Jurkat, Clone E6-1 (cell line): ENCODE measurements at places on chromosomes 13 and 19.

DNA sequence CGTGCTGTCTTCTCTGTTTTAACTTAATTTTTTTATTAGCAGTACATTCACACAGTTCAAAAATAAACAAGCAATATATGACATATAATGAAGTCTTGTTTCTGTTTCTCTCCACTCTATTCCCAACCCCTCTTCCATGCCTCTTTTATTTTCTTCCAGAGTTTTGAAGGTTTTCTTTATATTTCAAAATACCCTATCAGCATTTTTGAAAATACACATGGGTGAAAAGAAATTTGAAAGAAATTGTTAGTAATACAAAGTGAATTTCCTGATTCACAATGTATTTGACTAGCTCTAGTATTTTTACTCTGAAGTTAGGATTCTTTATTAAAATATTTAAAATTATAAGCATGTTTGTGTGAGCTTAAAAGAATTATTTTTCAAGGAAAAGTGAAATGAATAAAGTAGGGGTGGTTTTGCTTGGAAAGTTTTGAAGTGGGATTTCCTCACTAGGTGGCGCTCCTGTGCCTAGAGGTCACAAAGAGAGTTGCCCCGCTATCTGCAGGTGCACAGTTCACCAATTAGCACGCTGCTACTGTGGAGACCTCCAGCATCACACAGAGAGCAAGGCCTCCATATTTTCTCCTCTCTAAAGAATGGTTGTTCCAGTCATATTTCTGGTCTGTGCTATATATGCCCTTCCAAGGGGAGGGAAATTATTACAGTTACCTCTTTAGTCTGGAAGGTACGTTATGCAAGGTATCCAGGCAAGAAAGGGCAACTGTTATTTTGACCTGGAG, 37.6 kb downstream of the SOX21 start:
- DNase-seq = peak; percentile 61

DNA sequence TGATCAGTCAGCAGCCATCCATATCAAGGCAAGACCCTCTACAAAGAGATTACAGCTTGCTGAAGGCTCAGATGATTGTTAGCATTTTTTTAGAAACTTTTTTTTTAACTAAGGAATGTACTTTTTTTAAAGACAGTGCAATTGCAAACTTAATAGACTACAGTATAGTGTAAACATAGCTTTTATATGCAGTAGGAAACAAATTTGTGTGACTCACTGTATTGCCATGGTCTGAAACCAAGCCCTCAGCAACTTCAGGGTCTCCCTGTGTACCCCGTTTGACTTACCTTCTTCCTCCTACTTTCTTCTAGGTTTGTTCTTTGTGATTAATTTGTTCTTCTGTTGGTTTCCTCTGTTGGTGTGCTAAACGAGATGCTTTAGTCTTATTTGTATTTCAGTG, 93.0 kb upstream of the TEX29 start:
- DNase-seq = no peak

DNA sequence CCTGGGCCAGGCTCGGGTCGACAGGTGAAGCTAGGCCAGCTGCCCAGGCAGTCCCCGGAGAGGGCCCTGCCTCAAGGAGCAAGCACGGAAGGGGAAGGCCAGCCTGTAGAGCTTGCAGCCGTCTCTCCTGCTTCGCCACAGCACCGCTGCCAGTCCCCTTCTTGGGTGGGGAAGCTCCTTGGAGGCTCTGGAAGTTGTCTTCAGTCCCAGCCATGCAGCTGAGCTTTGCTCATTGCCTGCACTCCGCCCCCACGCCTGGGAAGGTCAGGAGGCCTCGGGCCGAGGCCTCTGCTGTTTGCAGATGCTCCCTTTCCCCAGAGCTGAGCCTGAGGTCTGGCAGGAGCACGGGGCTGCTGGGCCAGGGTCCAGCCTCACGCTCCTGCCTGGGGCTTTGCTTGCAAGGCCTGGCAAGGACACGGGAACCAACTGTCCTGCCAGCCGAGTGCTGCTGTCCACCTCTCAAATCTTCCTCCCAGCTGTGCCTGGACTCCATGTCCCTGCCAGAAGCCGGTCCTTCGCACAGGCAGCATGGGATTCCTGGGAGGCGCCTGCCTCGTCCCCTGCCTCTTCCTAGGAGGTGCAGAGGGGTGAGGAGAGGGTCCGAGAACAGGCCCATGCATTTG, 13.3 kb downstream of the PLEKHF1 start:
- DNase-seq = no peak

DNA sequence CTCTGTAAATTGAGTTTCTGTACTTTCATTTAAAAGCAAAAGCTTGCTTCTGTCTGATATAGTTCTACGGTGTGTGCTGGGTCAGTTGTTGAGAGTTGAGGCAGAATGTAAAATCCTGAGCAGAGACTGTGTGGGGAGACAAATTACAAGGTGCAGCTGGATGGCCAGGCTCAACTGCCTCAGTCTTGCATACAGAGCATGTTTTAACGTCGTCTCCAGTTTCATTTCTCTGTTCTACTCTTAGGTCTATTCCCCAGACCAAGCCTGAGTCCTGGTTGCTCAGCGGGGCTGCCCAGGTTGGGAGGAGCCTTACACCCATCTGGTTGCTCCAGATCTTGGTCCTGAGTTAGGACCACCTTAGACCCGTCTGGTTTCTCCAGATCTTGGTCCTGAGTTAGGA, 54.4 kb upstream of the MEDAG start:
- no peak for DNase-seq

DNA sequence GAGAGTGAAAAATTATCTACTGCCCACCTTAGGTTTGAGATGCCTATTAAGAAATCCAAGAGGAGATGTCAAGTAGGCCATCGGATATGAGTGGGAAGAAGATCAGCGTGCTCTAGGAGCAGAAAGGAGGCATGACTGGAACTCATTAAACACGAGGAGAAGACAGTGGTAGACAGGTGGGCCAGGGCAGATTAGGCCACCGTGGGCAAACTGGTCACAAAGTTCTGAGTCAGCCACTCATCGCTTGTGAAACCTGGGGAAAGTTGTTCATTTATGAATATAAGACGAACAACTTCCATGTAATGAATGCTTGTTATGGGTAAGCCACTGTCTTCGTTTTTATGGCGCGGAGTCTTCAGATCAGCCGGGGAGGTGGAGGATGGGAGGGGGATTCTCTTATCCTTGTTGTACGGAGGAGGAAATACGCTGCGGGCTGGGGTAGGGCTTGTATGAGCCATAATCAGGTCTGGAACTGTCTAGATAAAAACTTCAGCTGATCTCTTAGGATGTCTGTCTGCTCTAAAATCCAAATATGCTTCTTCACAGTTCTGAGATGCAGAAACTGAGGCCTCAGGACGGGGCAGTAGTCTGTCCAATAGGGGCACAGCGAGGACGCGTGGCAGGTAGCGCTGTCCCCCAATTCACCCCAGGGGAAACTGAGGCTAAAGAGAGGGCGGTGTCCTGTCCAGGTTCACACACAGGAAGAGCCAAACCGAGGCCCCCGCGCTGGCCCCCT, 1.1 kb upstream of the ZNF444 start:
- no peak for DNase-seq

DNA sequence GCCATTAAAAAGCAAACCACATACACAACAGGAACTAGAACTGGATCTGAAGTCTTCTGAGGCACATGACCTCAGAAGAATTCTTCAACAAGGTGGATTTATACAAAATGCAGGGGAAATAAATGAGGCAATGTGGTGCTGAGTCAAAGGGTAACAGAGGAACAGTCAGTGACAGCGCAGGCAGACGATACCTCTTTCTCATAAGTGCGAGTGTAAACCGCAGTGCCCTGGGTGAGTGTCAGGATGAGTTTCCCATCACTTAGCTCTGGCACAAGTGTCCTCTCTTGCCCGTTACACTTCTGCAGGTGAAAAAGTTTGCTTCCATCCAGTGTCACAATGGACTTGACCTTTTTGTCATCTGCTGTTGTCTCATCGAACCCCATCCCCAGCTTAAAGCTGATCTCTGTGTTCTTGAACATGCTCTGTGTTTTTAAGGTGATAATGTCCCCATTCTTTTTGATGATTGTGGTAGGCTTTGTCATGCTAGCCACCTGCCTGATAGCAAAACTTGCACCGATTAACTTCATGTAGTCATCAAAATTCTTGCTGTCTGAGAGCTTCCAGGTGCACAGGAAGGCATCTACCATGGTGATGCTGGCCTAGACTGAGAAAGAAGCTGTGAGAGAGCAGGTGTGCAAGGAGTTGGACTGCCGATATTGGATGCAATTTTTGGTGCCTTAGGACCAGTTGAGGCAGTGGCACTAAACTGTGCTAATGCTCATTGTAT, 97.3 kb downstream of the AKAP11 start:
- DNase-seq = no peak

GRCh38 chr19:8611391-8611876, 919 bp upstream of the ADAMTS10 start:
- DNase-seq = peak; percentile 29

- no peak for DNase-seq
These were observed 517 bp downstream of the GTF2F1 start for GRCh38 chr19:6392221-6393073.

GRCh38 chr19:41702171-41702651, 6.2 kb upstream of the CEACAM5 start:
- DNase-seq = no peak

DNA sequence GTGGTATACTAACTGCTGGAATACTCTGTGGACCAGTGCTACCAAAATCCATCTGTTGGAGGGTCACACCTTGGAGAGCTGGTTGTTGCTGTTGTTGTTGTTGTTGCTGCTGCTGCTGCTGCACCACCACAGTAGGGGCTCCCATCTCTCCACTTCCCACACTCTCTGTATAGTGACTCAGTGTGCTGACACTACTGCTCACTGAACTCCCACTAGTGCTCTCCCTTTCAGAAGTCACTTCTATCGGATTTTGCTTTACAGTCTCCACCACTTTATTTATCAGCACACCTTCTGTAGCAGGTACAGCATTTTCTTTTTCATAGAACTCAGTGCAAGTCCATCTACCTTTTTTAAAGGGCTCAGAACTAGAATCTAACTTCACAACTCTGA, 1.7 kb downstream of the TSC22D1 start:
- no peak for DNase-seq

DNA sequence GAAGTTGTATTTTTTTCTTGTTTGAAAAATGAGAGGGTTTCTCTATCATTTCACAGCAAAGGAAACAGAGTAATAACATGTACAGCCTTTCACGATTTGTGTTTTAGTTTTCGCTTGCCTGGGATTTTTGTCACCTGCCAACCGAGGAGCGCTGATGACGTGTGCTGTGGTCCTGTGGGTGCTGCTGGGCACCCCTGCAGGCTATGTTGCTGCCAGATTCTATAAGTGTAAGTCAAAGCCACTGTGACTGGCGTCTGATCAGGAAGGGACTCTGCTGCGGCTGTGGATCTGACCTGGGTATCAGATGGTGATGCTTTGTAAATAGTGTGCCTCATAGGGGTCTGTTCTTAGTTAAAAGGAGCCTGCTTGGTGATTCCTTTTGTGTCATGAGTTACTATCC, 45.6 kb downstream of the TM9SF2 start:
- no peak for DNase-seq

DNA sequence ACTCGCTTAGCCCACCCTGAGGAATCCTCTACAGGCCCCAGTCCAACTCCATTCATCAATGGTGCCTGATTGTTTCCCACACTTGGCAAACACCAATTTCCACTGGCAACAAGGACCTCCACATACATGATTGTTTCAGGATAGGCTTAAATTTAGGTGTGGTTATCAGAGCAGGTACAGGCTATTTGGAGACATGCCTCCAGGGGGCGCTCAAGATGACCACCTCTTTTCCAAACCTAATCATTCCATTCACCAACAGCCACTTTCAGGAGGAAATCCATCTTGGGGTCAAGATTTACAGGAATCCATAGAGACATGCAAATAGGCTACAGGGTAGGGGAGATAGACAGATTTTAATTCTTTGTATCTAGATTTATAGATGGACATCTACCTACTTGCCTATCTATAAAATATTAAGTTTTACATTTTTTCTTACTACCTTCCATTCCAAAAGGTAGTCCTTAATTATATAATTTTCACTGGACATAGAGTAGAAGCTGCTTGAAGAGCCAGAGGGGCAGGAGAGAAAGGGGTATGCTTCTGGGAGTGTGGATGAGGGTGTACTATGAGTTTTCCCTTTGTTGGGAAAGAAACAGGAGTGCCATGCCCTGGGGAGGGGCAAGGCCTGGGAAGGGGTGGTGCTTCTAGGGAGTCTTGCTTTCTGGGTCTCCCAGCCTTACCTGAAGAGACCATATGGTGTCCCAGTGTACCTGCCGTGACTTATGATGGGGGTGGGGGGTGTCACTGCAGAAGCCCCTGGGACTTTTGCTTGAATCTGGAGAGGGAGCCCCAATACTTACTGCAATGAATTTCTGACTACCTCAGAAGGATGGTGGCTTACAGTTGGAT, 14.1 kb upstream of the PCDH8 start:
- DNase-seq = peak; percentile 6

DNA sequence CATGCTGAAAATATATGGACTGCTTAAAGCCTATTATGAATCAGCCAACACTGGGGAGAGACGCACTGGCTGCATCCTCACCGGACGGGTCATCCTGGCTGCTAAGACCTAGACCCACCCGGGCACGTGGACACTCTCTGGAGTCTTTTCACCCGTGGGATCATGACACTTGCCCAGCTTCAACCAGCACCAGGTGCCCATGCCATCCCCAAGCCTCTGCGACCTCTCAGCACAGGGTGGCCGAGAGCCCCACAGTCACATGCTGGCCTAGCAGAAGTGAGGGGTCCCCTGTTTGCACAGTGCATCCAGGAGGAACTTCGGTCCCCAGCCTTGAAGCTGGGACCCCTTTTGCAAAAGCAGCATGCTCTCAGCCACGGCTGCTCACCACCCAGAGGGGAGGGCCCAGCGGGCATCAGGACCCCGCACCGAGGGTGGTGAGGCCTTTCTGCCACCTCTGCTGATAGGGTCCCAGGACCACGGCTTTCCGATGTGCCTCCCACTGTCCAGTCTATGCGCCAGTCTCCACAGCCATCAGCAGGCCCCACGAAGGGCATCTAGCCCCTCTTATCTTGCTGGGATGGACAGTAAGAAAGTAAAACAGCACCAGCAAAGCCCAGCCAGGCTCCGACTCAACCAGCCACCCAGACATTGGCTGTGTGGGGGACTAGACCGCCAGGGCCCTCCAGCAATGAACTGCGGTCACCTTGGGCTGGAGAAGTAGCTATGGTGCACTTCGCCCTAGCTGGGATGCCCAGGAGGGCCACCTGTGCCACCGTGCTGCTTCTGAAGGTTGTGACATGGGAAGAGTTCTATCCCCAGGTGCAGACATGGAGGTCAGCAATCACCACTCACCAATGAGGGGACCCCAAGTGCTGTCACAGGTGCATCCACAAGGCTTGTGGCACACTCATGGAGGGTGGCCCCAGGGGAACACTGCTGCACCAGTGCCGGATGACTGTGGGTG, 73.1 kb downstream of the CEBPG start:
- no peak for DNase-seq
